ENCODE measurements at places on chromosomes 12 and 14.

DNA sequence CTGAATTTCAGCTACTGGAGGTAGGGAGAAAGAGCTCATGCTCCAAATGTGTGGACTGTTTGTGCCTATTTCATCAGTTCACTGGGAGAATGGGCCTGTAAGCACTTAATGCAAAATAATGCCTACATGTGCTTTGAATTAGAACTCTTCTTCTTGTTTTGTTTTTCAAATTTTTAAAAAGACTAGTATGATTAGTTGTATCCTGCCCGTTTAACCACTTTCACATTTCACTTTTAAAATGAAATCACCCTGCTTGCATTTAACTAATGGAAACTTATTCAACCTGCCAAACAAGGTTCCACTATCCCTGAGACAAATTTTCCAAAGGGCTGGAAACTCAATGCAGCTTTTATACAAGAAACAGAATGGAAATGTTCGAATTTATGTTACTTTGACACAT is 79.7 kb downstream of the SAMD4A start:
- no peak for DNase-seq

DNA sequence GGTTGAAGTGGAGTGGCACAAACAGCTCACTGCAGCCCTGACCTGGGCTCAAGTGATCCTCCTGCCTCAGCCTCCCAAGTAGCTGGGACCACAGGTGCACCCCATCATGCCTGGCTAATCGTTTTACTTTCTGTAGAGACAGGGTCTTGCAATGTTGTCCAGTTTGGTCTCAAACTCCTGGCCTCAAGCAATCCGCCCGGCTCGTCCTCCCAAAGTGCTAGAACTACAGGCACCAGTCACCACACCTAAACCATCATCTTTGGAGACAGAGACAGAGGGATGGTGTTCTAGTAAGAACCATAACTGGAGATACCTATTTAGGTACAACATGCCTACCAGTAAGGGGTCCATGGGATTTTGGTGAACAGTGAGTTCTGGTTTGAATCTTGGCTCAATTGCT is 2.5 kb upstream of the DDX23 start:
- DNase-seq, result no peak

- DNase-seq, result no peak
Observed at GRCh38 chr12:97482143-97482693, 19.6 kb downstream of the RMST start.

GRCh38 chr14:76937181-76938091 is 91.1 kb downstream of the IRF2BPL start:
- no peak for DNase-seq

- DNase-seq, result no peak
Observed at GRCh38 chr12:51751661-51752060, 96.9 kb downstream of the FIGNL2 start.

GRCh38 chr14:70177081-70177800 is 11.5 kb downstream of the SLC8A3 start:
- no peak for DNase-seq

DNA sequence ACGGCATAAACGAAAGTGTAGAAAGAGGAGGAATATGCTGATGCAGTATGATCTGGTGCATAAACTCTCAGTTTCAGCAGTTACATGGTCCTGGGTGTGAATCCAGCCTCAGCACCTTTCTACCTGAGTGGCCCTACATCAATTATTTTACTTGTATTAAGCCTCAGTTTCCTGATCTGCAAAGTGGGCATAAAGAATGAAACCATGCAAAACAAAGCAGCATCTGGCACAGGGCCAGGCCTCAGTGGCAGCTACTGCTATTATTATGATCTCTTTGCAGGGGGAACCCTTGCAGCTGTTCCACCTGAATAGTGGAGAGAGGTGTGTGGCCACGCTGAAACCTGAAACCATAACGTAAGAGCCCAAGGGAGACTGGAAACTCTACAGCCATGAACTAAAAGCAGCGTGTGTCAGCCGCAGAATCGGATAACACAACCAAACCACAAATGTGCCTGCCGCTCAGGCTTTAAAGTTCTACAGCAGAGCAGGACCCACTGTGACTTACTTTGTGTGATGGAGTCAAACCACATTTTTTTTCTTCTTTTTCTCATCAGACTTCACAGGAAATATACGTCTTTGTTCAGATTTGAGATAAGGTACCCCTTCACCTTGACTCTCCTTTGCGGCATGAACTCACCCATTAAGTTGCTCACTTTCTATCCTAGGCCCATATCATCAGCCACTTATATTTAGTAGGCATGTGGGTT is 29.2 kb upstream of the FOS start:
- peak; percentile 75 for DNase-seq

GRCh38 chr12:47950856-47951468 is 12.4 kb upstream of the TMEM106C start:
- no peak for DNase-seq

- no peak for DNase-seq
Observed at GRCh38 chr12:98821866-98822265, 176.8 kb downstream of the APAF1 start.

GRCh38 chr12:39692258-39692853 is 72.8 kb upstream of the ABCD2 start:
- no peak for DNase-seq

DNA sequence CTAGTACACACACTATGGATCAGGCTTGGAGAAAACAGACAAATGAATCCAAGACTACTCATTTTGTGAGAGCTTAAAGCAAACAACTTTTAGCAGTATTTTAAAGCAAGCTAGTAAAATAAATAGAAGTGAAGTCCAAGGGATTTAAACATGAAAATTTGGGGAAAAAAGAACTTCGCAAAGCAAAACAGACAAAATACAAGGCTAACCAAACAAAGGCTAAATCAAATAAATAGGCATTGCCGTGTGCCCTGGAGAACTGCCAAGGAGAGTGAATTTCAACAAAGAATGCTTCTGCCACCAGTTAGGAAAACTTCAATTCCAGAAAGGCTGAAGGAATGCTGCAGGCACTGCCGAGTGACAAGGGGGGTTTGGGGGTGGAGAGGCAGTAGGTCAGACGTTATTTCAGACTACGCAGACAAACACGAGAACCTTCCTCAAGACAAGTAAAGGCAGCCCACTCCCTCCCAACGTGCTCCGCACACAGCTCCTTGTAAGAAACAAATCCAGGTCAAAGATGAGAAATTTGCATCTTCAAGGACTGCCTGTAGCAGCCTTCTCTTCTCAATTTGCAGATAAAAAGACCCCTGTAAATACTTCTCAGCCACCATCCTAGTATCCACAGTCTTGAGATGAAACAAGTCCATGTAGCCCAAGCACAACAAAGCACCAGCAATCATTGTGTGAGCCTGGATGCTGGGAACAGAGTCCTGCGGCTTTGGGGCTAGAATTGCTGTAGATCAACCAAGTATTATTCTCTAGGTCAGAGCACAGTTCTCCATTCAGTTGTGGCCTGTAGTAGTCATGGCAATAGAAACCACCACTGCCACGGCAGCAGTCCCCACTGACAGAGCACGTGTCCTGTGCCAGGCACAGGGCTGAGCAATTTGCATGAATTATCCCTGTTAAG is 43.3 kb downstream of the EFCAB11 start:
- no peak for DNase-seq

DNA sequence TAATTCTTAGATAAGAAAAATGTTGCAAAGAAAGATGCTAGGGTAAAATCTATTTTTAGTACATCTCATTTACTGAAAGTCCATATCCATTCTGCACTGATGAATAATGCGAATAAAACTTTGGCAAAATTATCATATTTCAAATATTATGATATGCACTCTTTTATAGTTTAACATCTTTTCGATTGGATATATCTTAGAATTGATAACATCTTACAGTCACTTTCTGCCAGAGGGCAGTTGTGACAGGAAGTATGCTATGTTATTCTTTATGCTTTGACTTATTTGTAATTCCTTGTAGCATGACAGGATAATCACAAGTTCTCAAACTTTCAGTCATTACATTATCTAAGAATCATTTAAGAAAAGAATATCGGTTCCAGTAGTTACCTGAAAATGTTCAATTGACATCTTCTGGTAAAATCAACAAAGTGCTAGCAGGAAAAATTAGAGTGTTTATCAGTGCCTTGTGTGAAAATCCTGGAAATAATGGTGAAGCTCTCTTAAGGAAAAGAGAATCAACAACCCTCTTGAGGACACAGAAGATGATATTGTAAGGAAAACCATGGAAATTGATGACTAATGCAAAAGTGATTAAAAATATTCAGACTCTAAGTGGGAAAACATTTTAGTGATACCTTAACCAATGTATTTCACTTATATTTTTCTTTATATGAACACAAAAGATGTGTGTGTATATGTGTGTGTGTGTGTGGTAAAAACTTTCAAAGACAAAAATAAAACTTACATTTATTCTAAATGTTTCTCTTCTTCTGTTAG is 95.5 kb downstream of the SLC6A15 start:
- no peak for DNase-seq

DNA sequence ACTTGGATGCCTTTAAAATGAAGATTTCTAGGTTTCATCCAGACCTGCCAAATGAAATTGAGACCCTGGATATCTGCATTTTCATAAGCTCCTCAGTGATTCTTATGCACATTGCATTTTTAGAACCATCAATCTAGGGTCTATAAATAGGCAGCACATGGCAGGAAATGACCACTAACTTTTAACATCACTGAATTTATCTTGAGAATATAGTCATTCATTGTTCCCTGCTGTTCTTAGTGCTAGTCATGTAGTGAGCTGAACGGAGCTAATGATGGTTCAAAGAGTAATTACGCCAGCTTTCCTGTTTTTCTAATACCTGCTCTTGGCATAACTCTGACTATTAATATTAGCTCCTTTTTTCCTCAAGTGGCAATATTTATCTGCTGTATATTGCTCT is 91.6 kb downstream of the TPH2 start:
- no peak for DNase-seq

- no peak for DNase-seq
Observed at GRCh38 chr12:50665609-50666008, 98.3 kb upstream of the ATF1 start.

DNA sequence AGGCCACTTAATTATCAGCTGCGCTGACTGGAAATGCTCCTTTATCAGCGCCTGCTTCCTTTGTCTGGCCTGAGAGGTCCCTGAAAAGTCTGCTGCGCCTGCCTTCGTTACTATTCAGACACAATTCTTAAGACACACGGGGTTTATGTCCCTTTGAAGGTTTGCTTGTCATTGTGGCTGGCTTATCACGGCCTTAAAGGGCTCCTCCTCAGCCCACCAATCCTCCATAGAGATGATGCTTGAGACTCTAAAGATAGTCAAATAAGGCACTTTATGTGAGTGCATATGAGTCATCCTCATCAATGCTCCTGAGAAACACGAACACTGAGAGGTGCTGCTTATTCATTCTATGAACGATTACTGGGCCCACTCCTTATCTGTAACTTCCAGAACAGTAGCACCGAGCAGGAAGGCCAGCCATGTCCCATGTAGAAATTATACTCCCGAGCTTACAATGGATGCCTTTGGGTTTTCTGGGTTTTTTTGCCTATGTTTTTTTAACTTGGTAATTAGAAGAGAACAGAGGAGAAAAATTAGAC is 1268.2 kb upstream of the TMEM132C start:
- DNase-seq, result no peak

DNA sequence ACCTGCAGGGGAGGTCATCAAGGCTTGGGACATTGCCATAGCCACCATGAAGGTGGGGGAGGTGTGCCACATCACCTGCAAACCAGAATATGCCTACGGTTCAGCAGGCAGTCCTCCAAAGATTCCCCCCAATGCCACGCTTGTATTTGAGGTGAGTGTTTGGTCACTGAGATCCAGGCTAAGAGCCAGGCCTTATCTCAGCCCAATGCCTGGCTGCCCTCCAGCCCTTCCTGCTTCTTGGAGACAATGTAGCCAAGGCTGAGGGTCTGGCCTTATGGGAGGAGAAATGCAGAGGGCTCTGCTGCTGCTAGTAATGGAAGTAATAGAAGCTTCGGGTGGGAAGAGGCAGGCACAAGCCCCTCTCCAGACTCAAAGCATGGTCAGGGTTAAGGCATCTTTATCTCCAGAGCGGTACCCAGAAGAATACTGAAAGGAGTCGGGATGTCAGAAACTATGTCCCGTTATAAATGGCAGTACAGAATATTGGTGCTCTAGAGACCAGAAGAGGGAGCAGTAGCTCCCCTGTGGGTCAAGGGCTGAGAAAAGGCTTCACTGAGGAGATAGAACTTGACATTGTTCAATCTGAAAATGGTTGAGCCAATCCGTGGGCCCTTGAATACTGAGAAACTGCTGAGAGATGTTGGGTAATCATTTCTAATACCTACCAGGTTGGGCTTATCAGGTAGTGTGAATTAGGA is 3.1 kb downstream of the FKBP4 start:
- DNase-seq, result no peak

DNA sequence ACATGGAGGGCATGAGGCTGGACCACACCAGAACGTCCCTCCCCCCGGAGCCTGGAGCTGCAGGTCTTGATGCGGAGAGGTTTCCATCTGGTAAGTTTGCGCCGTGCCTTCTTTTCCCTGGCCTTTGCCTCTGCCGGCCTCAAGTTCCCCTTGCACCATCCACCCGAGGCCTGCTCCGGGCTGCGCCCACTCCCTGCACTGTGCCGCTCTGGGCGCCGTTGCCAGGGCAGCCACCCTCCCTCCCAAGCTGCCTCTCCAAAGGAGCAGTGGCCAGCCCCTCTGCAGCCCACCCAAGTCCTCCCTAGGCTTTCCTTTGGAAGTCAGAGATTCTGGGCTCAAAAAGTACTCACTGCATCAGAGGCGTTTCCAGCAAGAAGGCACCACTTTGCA is 46.2 kb upstream of the MEG3 start:
- no peak for DNase-seq

DNA sequence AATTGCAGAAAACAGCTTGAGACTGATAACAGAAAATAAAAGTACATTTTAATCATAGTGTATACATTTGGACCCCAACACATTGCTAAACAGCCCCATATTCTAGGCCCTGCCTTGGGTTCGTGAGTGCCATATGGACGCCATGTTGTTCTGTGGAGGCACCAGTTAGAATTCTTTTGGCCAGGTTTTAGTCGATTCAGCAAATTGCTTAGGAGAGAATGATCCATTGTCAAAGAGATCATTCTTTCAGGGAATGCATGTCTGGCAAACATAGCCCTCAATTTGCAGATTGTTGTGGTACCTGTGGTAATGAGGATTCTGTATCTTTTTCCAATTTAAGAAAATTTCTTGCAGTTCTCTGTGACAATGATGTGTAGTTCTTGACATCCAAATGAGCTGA is 183.6 kb upstream of the DDHD1 start:
- no peak for DNase-seq

DNA sequence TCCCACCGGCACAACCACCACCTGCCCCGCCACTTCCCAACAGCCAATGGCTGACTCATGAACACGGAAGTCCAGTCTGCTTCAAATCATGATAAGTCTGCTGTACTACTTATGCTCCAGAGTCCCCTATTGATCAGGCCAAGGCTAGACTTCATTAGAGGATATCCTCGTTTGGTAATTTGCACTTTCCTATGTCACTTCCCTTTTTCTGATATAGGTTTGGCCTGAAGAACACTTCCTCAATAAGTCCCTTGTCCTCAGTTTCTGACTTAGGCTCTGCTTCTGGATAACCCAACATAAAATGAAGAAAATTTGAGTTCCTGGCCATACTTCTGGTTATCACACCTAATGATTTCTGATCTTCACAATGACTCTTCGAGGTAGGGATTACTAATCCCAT is 45.3 kb downstream of the IFNG-AS1 start:
- no peak for DNase-seq

GRCh38 chr14:99654235-99654985 is 9.5 kb downstream of the HHIPL1 start:
- DNase-seq, result no peak

GRCh38 chr12:76568888-76569551 is 9.4 kb upstream of the OSBPL8 start:
- no peak for DNase-seq
